Thoracic aorta (tissue), 2 donors: ENCODE measurements at places on chromosomes 6 and 20. TPM values are rescaled to one million over a fixed set of nuclear protein-coding genes. Genes with fewer than 3 reads are reported as not detected.

DNA sequence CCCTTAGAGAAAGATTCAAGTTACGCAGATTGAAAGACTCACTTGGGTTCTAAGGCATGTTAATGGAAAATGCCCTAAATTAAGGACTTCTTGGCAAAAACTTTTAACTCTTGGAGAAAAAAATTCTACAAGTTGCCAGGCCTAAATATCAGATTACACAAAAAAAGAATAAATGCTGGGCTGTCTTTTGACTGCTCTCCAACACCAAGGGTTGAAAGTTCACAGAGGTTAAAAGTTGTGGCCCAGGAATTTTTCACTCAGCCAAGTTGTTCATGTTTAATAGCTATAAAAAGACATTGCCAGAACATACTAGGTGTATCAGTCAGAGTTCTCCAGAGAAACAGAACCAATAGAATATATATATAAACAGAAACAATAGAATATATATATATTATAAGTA is 268.4 kb upstream of the PRND start:
- no peak overlapping the region for H3K4me3 ChIP-seq
- no peaks in the 10 kb centered on the region for H3K27me3 ChIP-seq

Gene IL17A
- not detected for total RNA-seq

DNA sequence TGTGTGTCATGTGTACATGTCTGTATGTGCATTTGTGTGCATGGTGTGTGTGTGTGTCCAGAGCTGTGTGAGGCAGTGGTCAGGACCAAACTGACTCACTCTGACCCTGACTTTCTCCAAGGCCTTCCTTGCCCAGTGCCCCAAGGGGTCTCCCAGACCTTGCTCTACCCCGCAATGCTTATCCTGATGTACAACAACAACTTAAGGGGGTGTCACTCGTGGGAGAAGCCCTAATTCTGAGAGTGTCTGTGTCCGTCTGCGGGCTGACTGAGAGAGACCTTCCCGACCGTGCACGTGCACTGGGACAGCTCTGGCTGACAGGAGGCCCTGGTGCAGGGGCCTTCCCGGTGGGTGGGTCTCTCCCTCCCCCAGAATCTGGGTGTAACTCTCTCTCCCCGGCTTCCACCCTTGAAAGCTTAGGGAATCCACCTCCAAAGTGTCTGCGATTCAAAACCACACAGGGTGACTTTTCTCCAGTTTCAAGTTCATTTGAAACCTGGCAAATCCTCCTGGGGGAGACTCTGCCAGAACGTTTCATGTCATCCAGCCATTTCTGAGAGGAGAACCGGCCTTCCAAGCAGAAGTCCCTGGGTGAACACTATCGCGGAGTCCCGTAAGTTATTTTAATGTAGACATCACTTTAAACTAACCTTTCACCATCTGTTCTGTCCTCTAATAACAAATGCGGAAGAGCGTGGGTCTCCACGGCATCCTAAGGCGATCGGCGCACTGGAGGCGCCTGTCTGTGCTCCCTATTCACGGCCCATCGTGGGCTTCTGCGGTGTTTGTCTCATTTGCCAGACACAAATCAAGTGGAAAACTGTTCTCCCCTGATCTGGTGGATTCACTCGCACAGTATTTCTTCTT is 225.5 kb downstream of the TAF4 start:
- no peak overlapping the region for H3K4me3 ChIP-seq
- no peak for DNase-seq
- H3K27me3 ChIP-seq, result no peaks in the 10 kb centered on the region
- no peaks in the 10 kb centered on the region for H3K4me1 ChIP-seq

DNA sequence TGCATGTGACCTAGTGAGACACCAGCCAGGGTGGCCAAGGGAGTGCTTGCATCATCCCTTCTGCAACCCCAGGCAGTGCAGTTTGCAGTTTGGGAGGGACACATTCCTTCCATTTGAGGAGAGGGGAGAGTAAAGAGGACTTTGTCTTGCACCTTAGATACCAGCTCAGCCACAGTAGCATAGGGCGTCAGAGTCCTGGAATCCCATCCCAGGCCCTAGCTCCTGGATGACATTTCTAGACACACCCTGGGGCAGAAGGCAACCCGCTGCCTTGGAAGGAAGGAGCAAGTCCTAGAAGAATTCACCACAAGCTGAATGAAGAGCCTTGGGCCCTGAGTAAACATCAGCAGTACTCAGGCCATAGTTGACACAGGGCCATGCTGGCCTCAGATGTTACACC is 680.4 kb upstream of the IMPG1 start:
- H3K4me1 ChIP-seq, result no peaks in the 10 kb centered on the region
- no peak overlapping the region for H3K4me3 ChIP-seq
- no peak for DNase-seq
- H3K27ac ChIP-seq, result no peak overlapping the region
- no peaks in the 10 kb centered on the region for H3K27me3 ChIP-seq

Gene SYNCRIP
- 94.2 TPM for total RNA-seq

DNA sequence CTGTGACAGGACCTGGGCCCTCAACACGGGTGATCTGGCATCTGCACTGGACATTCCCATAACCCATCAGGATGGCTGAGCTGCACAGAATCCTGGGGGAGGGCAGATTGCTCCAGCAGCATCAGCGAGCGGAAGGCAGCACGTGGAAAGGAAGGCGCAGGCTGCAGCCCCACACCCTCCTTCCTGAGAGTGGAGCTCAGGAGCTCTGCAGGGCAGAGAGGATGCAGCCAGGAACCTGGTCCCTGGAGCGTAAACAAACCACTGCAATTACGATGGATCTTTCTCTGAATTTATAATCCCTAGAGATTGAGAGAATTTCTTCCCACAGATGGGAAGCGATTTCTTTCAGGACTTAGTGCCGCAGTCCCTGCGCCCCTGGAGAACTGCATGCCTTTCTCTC is 39.7 kb upstream of the EMILIN3 start:
- DNase-seq, result no peak
- H3K27me3 ChIP-seq, result no peaks in the 10 kb centered on the region
- no peak overlapping the region for H3K4me3 ChIP-seq
- H3K36me3 ChIP-seq, result peaks cover 48% of the 10 kb centered on the region
- peaks cover 6% of the 10 kb centered on the region for H3K4me1 ChIP-seq

GRCh38 chr6:39086711-39087110 is 28.3 kb downstream of the SAYSD1 start:
- no peak overlapping the region for H3K27ac ChIP-seq
- DNase-seq, result no peak
- H3K36me3 ChIP-seq, result no peaks in the 10 kb centered on the region
- no peaks in the 10 kb centered on the region for H3K27me3 ChIP-seq

Gene ATF6B
- total RNA-seq, result 38.2 TPM

- H3K4me3 ChIP-seq, result no peak overlapping the region
- no peak for DNase-seq
- no peaks in the 10 kb centered on the region for H3K27me3 ChIP-seq
- no peak overlapping the region for H3K27ac ChIP-seq
These were observed 36.1 kb downstream of the CAP2 start for GRCh38 chr6:17429383-17430061.

Gene PCNA
- 39.7 TPM for total RNA-seq

DNA sequence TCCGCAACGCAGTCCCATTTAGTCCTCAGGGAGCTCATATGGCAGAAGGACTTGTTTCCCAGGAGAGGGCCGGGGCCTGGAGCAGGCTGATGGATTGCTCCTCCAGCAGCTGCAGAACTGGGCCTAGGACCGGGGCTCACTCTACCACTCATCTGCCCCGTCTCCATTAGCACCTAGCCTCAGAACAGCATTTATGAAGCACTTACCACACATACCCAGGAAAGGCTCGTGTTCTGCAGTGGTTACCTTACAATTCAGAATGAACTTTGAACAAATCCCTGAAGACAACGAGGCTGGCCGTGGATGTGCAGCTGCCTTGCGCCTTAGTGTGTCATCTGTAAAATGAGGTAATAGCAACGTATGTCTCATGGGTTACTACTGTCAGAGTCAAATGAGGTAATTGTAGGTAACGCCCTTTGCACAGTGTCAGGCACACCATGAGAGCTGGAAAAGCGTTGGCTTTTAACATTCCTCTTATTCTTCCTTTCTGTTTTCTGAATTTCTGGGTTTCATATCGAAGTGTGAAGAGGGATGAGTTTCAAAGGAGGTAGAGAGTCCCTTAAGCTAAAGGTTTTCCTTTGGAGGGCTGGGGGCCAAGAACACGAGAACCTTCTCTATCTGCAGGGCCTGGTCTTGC is 46.3 kb upstream of the CD93 start:
- H3K4me1 ChIP-seq, result no peaks in the 10 kb centered on the region
- DNase-seq, result no peak
- H3K27ac ChIP-seq, result no peak overlapping the region
- no peaks in the 10 kb centered on the region for H3K36me3 ChIP-seq

Gene MAS1
- total RNA-seq, result 0.27 TPM

GRCh38 chr20:32965115-32965514 is 39.1 kb downstream of the SUN5 start:
- H3K36me3 ChIP-seq, result no peaks in the 10 kb centered on the region
- H3K4me1 ChIP-seq, result no peaks in the 10 kb centered on the region
- no peak for DNase-seq
- no peaks in the 10 kb centered on the region for H3K27me3 ChIP-seq
- H3K4me3 ChIP-seq, result no peak overlapping the region

Gene PRICKLE4
- total RNA-seq, result 3.1 TPM

DNA sequence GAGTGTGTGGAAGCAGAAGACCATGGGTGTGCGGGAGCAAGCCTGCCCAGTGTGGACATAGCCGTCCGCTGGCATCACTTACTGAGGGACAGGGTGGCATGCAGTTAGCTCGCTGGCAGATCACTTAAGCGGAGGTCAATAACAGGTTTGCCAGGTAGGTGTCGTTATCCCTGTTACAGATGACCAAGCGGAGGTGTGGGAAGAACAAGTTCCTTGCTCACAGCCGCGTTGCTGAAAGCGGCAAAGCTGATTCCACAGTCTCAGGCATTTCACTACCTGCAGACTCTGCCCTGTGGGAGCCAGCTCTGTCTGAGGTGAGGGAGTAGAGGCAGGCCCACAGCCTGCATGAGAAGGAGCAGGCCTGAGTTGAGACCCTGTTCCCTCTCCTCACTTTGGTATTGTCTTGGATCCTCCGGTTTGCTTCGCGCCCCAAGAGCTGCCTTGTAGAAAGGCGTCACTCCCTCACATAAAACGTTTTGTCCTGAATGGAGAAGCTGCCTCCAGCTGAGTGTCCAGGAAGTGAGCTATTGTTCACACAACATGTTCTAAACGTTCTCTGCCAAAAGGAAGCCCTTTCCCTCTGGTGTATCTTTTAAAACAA is 96.9 kb downstream of the TCP11 start:
- peaks cover 67% of the 10 kb centered on the region for H3K4me1 ChIP-seq
- H3K27me3 ChIP-seq, result no peaks in the 10 kb centered on the region
- no peak for DNase-seq

DNA sequence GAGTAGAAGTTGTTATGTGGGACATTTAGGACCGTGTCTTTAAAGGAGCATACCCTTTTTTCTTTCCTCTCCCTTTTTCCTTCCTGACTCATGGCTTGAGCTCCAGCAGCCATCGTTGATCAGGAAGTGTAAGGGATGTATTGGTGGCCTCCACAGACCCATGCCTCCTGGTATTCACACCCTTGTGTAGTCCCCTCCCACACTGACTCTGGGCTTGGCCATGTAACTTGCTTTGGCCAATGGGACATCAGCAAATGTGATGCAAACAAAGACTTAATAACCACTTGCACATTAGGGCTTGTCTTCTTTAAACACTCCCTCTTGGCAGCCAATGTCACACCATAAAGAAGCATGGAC is 18.9 kb upstream of the SLC13A3 start:
- no peaks in the 10 kb centered on the region for H3K36me3 ChIP-seq
- no peak overlapping the region for H3K4me3 ChIP-seq
- peaks cover 15% of the 10 kb centered on the region for H3K4me1 ChIP-seq
- DNase-seq, result no peak
- H3K27ac ChIP-seq, result no peak overlapping the region

DNA sequence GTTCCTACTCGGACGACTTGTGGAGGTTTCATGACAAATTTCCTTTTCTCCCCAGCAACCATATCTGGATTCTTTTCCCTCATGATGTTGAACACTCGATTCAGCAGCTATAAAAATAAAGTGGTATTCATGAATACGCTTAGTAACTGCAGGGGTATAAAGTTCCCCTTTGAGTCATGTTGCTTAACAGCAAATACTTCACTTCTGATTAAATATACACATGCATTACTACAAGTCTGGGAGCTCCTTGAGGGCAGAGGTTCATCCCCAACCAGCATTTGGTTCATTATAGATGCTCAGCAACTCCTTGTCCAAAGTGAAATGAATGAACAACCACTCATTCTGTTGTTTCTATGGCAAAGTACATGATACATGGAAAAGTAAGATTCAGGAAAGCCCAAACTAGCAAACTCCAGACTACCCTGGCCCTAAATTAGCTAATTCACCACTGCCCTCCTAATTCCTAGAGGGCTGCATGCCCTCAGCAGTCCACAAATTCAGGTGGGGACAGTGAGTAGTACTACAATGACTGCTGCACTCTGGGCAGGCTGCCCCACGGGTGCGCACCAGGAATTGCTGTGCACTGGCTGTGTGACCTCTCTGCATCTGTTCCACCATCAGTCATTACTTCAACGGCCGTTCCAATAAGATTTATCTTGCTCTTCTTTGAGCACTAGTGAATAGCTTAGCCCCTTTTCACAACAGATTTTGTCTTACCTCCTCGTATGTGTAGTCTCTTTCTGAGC is 15.2 kb downstream of the EIF2S2 start:
- no peak overlapping the region for H3K27ac ChIP-seq
- no peaks in the 10 kb centered on the region for H3K27me3 ChIP-seq
- peaks cover 64% of the 10 kb centered on the region for H3K36me3 ChIP-seq
- DNase-seq, result no peak
- H3K4me3 ChIP-seq, result no peak overlapping the region

GRCh38 chr6:52502306-52503029 is 74.4 kb downstream of the TRAM2 start:
- peaks cover 74% of the 10 kb centered on the region for H3K4me1 ChIP-seq
- no peaks in the 10 kb centered on the region for H3K27me3 ChIP-seq
- peaks cover 21% of the 10 kb centered on the region for H3K36me3 ChIP-seq
- no peak for DNase-seq

Gene GNAS-AS1
- total RNA-seq, result 0.21 TPM

DNA sequence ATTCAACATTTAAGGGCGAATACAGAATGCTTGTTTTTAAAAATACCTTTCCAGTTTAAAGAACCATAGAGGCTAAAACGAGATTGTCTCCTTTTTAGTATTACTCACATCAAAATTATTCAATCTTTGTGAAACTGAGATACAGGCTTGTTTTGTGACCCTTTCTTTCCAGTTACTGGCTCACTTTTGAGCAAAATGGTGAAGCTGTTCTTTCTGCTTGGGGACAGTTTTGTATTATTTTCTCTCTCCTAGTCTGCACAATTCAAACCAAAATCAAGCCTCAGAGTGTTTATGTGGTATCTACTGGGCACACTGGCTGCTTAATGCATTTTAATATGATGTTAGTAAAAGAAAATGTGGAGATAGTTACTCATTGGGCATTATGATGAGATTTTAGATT is 36.5 kb downstream of the HIVEP1 start:
- H3K27ac ChIP-seq, result no peak overlapping the region
- no peaks in the 10 kb centered on the region for H3K36me3 ChIP-seq
- H3K27me3 ChIP-seq, result no peaks in the 10 kb centered on the region
- no peak for DNase-seq

Gene CLDN20
- total RNA-seq, result not detected
